ENCODE measurements at places on chromosomes 7 and 10. TPM values are rescaled to one million over a fixed set of nuclear protein-coding genes. Genes with fewer than 3 reads are reported as not detected.

- DNase-seq: peak; percentile 77
Measured at GRCh38 chr7:47953822-47954221, 5.6 kb upstream of the PKD1L1 start.

DNA sequence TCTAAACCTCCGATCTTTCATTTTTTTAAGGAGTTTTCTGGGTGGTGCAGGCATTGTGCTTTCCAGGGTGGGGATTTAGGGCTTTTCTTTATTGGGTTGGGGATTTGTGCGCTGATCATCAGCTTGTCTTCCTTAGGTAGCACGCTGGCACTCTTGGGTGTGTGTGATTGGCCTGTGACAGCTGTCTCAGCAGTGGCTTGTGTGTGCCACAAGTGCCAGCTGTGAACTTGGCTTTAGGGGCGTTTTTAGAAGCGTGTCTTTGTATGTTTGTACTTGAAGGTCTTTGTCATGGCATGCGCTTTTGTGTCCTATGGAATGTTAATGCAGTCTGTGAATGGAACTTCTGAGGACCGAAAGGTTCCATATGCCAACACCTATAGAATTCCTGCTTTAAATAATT lies 788 bp downstream of the AKAP9 start:
- peak; percentile 41 for DNase-seq

GRCh38 chr7:49803812-49804211 lies 30.4 kb downstream of the VWC2 start:
- no peak for DNase-seq

Gene NPFFR1
- not detected for total RNA-seq

Gene TMEM213
- not detected for total RNA-seq

Gene GPC2
- 2.5 TPM for total RNA-seq

DNA sequence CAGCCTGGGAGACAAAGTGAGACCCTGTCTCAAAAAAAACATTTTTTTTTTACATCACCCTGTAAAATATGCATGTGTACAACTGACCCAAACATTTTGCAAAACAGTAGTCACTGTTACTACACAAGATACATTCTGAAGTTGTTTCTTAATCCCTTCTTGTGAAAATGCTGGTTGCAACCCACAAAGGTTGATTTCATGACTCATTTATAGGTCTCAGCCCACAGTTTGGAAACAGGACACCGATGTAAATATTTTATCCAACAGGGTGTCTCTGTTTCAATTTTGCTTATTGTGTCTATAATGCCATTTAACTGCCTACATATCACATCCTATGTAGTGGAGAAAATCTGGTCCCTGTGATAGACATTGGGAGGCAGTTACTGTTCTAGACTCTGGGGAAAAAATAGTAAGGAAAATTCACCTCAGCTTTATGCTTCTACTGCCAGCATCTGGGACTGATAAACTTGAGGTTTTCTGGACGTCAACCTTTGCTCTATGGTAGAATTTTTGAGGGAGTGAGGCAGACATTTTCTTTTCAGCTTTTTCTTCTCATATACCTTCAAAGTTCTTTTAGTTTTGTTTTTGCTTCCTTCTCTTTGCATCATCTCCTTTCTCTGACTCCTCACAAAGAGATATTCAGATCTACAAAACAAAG lies 1.6 kb upstream of the RAB19 start:
- peak; percentile 41 for DNase-seq

GRCh38 chr10:123807444-123808035 lies 84.1 kb downstream of the CPXM2 start:
- peak; percentile 16 for DNase-seq

Gene PLEKHS1
- total RNA-seq: 0.84 TPM

DNA sequence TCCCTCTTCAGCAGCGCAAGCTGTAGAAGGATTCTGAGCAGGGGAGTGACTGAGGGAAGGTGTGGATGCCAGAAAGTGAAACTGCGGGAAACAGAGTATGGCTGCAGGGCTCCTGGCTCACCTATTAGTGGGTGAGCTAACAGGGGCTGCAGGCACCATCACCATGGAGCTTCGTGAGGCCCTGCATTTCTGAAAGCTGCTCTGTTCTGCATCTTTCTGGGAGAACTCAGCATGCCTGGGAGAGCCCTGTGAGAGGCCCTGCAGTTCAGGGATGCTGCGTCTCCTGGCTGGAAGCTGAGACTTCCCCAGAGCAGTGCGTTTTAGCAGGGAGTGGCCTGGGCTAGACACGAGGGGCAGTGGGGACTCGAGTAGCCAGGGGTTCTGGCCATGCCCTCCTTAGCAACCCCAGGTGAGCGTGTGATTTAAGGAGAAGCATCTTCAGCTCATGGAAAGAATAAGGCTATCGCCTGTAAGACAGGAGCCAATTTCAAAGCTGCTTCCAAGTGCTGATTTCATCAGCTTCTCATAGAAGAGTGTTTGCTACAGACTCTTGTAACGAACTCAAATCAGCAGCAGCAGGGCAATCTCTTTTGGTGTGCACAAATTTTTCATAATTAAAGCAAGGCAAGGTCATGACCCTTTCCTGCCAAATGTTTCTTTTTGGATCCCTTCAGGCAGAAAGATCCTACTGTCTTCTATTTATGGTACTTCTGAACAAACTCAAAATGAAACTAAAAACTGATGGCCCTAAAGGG lies 293.6 kb upstream of the ZNF32 start:
- peak; percentile 31 for DNase-seq

Gene MYH16
- 1.1 TPM for total RNA-seq

Gene ACTA2
- total RNA-seq: 50.3 TPM

- peak; percentile 69 for DNase-seq
Measured at GRCh38 chr10:110533149-110533548, 34.3 kb upstream of the SMC3 start.
